Activated CD4-positive, alpha-beta T cell treated with anti-CD3 and anti-CD28 coated beads, Interleukin-2, amount 50 U/mL, for 24 hours (primary cell): ENCODE measurements at places on chromosomes 4 and X.

DNA sequence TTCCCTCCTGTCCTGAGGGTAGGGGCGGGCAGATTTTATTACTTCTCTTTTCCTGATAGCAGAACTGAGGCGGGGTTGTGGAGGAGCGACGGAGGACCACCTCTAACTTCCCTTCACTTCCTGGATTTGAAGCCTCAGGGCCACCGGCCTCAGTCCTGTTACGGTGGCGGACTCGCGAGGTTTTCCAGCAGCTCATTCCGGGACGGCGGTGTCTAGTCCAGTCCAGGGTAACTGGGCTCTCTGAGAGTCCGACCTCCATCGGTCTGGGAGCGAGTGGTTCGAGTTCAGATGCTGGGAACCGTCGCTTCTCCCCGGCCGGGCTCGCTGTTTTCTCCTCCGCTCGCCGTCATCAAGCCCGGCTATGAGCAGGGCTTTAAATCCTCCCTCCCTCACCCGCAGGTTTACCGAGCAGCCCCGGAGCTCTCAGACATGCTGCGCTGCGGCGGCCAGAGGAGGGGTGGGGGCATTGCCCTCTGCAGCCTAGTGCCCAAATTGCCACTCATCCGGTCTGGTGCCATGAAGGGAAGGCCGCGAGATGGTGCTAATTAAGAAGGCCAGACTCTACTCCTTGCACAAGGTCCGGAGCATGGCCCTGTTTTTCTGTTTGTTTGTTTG lies 23.3 kb downstream of the HAND2 start:
- no peak for DNase-seq

DNA sequence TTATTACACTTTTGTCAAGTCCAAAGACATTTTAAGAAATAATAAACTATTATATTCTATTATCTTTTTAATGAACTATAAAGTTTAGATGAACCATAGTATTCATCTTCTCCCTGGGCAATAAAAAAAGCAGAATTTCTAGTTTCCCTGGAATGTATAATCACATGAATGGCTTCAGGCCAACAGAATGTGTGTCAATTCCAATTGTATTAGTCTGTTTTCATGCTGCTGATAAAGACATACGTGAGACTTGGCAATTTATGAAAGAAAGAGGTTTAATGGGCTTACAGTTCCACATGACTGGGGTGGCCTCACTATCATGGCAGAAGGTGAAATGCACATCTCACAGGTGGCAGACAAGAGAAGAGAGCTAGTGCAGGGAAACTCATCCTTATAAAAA lies 70.7 kb upstream of the ANXA10 start:
- no peak for DNase-seq

- no peak for DNase-seq
Observed at GRCh38 chr4:121824171-121824527, 466 bp upstream of the CCNA2 start.

DNA sequence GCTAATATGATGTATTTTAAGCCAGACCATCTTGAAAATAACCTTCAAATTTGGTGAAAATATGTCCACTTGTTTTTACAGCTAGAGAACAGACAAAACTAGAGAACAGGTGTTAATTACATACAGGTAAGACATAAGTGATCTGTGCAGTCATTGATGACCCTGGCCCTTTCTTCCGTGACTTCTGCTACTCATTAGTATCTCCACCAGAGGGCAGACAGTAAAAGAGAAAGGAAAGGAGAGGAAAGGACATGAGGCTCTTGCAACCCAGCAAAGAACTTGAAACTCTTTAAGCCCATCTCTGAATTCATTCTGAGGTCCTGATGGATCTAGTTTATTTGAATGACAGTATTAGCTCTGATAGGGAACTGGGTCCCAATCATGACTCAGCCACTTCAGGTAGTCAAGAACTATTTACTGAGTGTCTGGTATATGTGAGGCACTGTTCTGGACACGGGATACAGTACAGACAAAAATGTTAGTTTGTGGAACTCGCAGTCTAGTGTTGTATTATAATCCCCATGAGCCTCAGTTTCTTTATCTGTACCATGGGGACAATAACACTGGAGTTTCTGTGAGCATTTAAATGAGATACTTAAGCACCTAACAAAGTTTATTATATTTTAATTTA lies 121.0 kb upstream of the TEX13D start:
- DNase-seq, result no peak

DNA sequence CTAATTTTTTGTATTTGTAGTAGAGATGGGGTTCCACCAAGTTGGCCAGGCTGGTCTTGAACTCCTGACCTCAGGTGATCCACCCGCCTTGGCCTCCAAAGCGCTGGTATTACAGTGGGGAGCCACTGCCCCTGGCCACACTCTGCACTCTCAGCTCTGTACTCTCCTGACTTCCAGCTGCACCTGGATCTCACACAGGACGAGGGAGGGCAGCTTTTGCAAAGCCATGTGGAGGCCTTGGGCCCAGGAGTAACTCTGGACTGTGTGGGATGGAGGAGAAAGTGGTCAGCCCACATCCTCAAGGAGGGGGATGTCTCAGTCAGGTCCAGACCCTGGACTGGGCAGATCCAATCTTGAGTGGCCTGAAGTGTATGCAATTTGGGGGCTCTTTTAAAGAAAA lies 23.0 kb downstream of the NAT8L start:
- DNase-seq, result no peak

DNA sequence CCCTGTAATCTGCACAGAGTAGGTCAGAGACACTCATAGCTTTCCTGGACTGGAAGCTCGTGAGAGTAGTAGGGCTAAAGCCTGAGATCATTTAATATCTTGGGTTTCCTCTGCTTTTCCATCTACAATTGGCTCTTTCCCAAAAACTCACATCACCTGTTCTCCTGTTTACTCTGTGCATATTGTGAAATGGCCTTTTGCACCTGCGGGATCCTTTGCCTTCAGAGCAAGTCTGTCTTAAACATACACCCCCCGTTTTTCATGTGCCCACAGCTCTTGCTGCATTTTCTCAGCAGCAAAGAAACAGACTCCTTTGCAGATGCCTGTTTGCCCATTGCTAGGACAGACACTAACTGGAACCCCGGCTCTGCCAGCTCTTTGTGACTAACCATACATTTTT lies 608.3 kb upstream of the PCDH10 start:
- DNase-seq, result no peak

- DNase-seq, result no peak
Observed at GRCh38 chr4:137420901-137421396, 111.3 kb downstream of the PCDH18 start.

DNA sequence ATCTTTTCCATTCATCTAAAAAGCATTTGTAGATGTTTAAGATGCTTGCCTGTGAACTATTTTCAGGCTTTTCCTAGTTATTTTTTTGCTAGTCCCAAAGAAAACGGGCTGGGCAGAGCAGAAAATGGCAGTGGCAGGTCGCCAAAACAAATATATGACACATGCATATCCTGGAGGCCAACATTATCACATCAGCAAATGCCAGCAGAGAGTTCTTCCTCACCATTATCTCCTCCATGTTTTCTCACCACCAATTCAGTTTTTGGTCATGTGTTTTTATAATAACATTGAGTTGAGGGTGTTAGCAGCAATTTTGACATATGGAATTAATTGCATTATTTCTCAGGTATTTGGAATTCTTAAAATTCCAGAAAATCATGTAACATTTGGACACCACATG lies 97.9 kb upstream of the EOLA2 start:
- DNase-seq, result no peak

DNA sequence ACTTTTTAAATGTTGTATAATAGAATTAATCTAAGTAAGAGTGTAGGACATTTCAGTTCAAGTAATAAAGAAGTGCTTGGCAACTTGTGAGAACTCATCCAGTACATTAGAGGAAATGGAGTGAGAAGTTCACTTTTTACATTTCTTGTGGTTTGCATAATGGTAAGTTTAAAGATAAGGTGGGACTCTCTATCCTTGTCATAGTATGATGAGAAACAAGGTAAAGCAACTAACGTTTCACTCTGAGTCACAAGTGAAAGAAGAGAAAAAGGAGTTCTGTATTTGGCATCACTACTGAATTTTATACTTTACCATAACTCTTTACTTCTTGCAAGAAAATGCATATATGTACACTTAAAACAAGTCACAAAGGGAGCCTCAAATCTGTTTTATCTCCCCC lies 219.4 kb downstream of the SLC4A4 start:
- DNase-seq, result no peak

DNA sequence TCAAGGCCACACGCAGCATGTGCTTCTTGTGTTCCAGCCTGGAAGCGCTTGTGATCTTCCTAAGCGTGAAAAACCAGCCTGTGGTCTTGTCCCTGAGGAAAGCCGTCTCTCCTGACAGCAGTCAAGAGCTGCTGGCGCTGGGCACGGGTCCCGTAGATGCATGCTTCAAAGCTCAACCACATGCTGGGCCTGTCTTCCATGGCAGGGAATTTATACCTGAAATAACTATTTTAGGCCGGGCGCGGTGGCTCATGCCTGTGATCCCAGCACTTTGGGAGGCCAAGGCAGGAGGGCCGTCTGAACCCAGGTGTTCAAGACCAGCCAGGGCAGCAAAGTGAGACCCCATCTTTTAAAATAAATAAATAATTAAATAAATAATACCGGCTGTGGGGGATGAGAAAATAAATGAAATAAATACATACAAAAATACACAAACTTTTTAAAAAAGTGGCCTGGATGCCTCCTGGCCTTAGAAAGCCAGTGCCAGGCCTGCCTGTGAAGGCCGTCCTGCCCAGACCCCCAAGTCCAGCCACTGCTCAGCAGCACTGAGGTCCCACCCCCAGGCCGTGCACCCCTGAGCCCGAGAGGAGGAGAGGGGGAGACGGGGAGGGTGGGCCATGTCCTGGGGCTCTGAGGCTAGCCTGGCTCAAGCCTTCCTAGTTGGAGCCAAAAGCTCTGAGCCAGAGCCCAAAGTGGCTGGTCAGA lies 10.4 kb downstream of the LRPAP1 start:
- no peak for DNase-seq

GRCh38 chr4:186249785-186250754 lies 15.9 kb upstream of the F11 start:
- DNase-seq, result no peak

DNA sequence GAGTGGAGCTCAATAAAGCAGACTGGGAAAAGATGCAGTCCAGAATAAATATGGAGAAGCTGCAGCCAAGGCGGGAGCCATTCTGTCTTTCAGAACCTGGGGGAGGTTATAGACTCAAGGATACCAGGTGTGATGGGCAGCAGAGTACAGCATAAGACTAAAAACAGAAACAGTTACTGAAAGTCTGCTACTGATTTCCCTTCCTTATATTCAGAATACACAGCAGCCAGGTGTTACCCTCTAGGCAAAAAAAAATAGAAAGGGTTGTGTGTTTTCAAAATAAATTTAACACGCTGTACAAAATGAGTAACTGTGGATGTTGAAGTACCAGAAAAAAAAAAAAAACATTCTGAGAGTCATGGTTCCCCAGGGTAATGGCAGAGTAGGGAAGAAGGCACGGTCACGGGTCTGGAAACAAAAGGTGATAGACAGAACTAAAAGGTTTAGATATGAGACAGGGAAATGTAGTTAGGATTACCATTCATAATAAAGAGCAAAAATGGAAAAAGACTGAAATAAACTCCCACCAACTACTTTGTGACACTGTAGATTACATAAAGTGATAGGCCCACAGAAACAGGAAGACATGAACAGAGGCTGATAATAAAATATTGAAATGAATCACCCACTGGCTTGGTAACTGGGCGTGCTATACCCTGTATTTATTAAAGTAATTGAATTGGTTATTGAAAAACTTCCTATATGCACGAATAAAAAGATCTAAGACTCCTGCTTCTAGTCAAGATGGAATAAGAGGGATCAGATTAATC lies 10.8 kb upstream of the HHIP start:
- no peak for DNase-seq

DNA sequence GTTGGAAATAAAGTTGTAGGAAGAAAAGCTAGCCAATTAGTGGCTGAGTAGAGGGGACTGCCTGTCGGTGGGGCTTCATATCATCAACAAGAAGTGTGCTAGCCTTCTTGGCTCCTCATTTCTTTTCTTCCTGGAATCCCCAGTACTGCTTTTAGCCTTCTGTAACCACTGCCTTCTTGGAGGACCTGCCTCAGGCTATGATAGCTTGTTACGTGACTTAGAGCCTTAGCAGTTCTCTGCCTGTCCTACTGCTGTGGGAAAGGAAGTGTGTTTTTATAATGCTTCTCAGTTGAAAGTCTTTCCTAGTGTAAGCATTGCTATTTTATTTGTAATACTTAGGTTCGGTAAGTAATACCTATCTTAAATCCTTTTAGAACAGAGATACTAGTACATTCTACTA lies 61.9 kb downstream of the LARP1B start:
- DNase-seq, result no peak

GRCh38 chr4:109414938-109415337 lies 18.7 kb upstream of the SEC24B start:
- no peak for DNase-seq
